ENCODE measurements at places on chromosomes 4 and X. TPM values are rescaled to one million over a fixed set of nuclear protein-coding genes. Genes with fewer than 3 reads are reported as not detected.

GRCh38 chr4:170497112-170497511 is 407.4 kb upstream of the AADAT start:
- no peaks in the 10 kb centered on the region for H3K4me1 ChIP-seq
- H3K27ac ChIP-seq, result no peak overlapping the region
- peak overlapping the region; percentile 19 for H3K4me3 ChIP-seq
- no peak for DNase-seq
- no peaks in the 10 kb centered on the region for H3K36me3 ChIP-seq

DNA sequence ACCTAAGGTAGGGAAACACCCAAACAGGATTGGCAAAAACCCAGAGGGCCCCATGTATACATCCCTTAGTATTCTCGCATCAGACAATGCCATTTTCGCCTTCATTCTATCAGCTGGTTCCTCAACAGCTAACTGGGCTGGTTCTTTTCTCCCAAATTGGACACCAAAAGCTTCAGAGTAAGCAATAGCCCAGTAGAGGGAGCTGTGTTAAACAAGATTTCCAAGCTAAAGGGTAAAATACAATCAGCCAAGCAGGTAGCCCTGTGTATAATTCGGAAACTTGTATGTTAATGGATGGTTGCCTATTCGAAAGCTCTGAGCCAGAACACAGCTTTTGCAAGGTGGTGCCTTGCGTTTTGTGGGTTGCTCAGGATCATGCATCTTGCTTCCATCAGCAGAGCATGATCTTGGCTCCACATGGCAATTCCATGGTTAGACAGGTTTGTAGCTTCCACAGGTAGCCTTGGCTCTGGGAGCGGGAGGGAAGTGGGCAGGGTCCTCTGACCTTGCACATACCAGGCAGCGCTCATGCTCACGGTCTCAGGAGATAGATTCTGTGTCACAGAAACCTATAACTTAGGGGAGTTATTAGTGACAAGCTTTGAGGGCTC is 115.2 kb upstream of the LNX1 start:
- DNase-seq, result peak; percentile 40
- H3K36me3 ChIP-seq, result no peaks in the 10 kb centered on the region
- no peak overlapping the region for H3K4me3 ChIP-seq
- H3K27ac ChIP-seq, result no peak overlapping the region

DNA sequence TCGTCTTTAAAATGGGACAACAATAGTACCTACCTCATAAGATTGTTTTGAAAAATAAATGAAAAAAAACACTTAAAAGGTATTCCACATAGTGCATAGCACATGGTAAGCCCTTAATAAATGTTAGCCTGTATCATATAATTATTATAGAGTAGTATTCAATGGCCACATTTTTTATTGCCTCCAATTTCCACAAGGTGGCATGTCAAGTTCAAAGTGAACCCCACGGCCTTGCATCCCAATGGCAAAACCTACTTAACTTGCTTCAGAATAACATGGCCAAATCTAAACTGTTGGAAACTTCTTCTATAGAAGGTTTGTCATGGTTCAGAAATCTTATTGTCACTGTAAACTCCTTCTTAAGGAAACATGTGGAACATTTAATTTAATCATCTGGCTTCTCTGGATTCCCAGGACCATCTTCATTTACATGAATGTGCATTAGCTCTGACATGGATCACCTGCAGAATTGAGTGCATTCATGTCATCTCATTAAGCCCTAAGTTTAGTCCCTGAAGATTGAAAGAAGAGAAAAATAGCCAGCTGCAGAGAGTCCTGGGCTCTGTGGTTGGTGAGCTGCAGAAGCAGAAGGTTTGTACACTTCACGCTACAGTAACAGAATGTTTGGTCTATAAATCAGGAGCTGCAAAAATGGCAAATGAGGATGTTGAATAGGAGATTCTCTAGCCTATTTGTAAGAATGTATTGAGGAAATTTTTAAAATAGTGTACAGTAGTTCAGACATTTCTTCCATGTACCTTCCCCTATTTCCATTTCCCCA is 61.0 kb downstream of the ANXA3 start:
- no peaks in the 10 kb centered on the region for H3K4me1 ChIP-seq
- no peak overlapping the region for H3K27ac ChIP-seq
- no peak for DNase-seq
- H3K27me3 ChIP-seq, result no peaks in the 10 kb centered on the region
- H3K4me3 ChIP-seq, result no peak overlapping the region

- H3K36me3 ChIP-seq, result no peaks in the 10 kb centered on the region
- no peak for DNase-seq
- no peak overlapping the region for H3K27ac ChIP-seq
- no peaks in the 10 kb centered on the region for H3K4me1 ChIP-seq
- H3K4me3 ChIP-seq, result no peak overlapping the region
Measured at GRCh38 chr4:120867506-120867905, 55.0 kb downstream of the PRDM5 start.

- H3K27me3 ChIP-seq, result no peaks in the 10 kb centered on the region
- no peak overlapping the region for H3K4me3 ChIP-seq
- H3K36me3 ChIP-seq, result no peaks in the 10 kb centered on the region
- no peak for DNase-seq
- no peak overlapping the region for H3K27ac ChIP-seq
Measured at GRCh38 chr4:7017446-7018048, 25.6 kb upstream of the TADA2B start.

DNA sequence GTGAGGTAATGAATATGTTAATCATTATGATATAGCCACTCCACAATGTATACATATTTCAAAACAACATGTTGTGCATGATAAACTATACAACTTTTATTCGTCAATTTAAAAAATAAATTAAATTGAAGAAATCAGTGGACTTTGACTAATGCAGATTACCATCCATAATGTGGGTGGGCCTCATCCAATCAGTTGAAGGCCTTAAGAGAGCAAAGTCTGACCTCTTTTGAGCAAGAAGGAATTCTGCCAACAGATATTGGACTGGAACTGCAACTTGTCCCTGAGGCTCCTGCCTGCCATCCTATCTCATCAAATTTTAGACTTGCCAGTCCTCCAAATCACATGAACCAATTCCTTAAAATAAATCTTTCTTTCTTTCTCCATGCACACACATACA is 57.4 kb upstream of the SLC16A2 start:
- no peaks in the 10 kb centered on the region for H3K36me3 ChIP-seq
- H3K4me3 ChIP-seq, result no peak overlapping the region
- H3K27ac ChIP-seq, result no peak overlapping the region
- DNase-seq, result no peak

DNA sequence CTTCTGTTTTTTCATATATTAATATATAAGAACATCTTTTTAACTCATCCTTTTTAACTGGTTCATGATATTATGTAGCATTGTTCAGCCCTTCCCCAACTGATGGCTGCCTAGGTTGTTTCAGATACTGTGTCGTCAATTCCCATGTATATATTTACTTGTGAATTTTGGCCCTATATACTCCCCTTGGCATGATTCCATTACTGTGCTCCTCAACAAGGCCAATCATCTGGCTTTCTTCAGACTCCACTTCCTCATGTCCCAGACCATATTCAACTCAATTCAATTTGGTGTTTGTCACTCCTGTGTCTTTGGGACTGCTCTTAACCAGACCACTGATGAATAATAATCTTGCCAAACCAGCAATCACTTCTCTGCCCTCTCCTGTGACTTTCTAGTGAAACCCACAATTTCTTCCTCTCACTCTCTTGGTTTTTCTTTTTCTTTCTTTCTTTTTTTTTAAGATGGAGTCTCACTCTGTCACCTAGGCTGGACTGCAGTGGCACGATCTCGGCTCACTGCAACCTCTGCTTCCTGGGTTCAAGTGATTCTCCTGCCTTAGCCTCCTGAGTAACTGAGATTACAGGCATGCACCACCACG is 2.7 kb upstream of the WDR45 start:
- no peaks in the 10 kb centered on the region for H3K27me3 ChIP-seq
- H3K27ac ChIP-seq, result no peak overlapping the region
- H3K4me1 ChIP-seq, result no peaks in the 10 kb centered on the region
- DNase-seq, result no peak
- no peak overlapping the region for H3K4me3 ChIP-seq

DNA sequence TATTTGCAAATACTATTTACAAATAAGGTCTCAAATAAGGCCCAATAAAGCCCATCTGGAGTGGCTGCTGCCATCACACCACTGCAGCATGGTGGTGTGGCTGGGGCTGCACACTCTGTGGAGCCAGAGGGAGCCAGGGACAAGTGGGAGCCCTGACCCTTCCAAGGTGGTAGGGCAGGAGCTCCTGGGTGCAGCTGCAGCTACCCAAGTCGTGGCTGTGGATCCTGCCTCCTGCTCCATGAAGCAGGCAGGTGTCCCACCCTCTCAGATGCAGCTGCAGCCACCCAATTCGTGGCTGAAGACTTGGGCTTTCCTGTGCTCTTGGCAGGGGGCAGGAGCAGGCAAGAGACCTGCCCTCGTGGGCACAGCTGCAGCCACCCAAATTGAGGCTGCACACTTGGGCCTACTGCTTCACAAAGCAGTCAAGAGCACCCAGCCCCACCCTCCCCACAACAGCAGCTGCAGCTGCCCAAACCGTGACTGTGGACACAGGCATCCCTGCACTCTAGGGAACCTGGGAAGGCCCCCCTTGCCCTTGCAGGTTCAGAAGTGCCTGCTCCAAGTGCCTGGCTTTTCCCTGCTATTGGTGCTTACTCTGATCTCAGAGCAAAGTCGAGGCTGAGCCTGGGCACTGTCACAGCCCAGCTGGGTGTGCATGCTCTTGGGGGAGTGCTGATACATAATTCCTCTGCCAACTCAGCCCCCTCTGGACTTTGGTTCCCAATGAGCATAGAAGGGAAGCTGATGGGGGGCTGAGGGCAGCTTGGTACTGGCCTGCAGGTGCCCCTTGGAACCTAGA is 614.8 kb downstream of the PCDH18 start:
- H3K4me3 ChIP-seq, result no peak overlapping the region
- no peaks in the 10 kb centered on the region for H3K27me3 ChIP-seq
- H3K27ac ChIP-seq, result no peak overlapping the region
- no peaks in the 10 kb centered on the region for H3K4me1 ChIP-seq

- no peak for DNase-seq
- no peaks in the 10 kb centered on the region for H3K4me1 ChIP-seq
- H3K4me3 ChIP-seq, result no peak overlapping the region
- H3K36me3 ChIP-seq, result no peaks in the 10 kb centered on the region
- no peaks in the 10 kb centered on the region for H3K27me3 ChIP-seq
- no peak overlapping the region for H3K27ac ChIP-seq
Measured at GRCh38 chr4:6316461-6317003, 46.9 kb downstream of the WFS1 start.

GRCh38 chrX:150421816-150422215 is 58.7 kb downstream of the MAMLD1 start:
- no peak overlapping the region for H3K4me3 ChIP-seq
- no peaks in the 10 kb centered on the region for H3K36me3 ChIP-seq
- peak; percentile 55 for DNase-seq
- H3K27ac ChIP-seq, result no peak overlapping the region

DNA sequence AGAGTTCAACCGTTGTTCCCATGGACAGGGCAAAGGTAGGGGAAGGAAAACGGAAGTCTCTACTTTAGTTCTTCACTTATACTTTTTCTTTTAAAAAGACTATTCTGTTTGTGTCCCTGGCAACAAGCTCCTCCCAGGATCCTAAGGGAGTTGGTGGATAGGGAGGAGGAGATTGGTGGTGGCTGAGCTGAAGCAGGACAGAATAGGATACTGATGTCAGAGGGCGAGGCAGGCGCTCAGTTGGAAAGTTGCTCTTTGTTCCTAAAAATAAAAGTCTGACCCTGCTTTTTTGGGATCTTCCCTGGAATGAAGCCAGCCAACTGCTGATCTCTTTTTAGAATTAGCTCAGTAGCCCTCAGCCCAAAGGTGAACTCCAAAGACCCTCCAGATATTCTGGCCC is 104.7 kb downstream of the MGST2 start:
- H3K4me1 ChIP-seq, result no peaks in the 10 kb centered on the region
- H3K27me3 ChIP-seq, result no peaks in the 10 kb centered on the region
- no peaks in the 10 kb centered on the region for H3K36me3 ChIP-seq
- H3K27ac ChIP-seq, result peak overlapping the region; percentile 48
- peak; percentile 61 for DNase-seq

DNA sequence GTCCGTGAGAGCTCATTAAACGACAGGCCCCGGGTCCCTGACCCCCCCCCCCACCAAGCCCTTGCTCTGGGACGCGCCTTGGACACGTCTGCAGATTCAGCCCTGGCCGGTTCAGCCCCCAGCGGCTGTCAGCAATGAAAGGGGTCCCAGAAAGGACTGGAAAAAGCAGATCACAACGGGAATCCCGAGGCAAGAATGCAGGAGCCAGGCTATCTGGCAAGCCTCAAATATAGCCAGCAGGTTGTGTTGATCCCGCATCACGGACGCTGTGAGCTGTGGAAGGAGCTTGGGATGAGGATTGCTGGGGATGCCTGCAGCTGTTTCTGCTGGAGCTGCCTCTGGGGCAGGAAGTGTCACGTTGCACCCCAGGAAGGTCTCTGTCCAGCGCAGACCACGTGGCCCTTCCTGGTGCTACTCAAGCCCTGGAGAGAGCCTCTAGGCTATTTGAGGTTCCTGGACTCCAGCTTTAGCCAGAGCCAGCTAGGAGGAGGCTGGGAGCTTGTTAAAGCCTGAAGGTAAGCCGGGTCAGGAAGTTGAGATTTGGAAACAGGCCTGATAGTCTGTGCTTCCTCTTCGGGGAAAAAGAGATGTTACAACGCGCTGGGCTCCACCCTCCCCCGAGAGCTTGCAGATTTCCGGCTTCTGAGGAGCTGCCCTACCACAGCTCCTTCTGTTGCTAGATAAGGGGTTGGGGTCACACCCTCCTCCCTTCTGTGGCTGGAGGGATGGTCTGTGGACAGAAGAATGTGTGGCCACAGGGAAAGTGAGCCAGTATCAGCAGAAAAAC is 19.3 kb upstream of the CSF2RA start:
- DNase-seq, result peak; percentile 15
- no peaks in the 10 kb centered on the region for H3K27me3 ChIP-seq
- H3K36me3 ChIP-seq, result no peaks in the 10 kb centered on the region
- H3K4me3 ChIP-seq, result no peak overlapping the region
- no peaks in the 10 kb centered on the region for H3K4me1 ChIP-seq

DNA sequence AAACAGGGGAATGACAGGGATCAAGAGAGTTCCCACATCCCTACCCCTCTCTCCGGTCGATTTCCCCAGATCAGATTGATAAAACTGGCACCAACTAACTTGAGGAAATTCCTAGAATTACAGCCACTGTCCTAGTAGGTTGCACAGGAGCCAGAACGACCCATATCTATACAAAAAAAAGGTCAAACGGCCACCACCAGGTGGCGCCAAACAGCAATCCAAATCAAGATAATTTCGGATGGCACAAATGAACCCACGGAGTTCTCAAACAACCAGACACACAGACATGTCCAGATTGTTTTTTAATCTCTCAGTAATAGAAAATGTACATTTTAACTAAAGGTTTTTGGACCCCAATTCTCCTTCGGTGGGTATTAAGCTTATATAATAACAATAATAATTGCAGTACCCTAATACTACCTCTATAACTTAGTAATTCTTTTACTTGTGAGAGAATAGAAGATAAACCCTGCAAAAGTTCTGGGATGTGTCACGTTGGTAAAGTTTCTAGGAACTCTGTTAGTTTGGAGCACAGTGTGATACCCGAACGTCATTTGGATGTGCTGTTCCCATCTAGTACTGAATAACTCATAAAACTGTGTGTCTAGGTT is 212.6 kb downstream of the SPOCK3 start:
- no peak overlapping the region for H3K27ac ChIP-seq
- H3K4me3 ChIP-seq, result no peak overlapping the region
- H3K27me3 ChIP-seq, result no peaks in the 10 kb centered on the region
- no peaks in the 10 kb centered on the region for H3K36me3 ChIP-seq
- H3K4me1 ChIP-seq, result no peaks in the 10 kb centered on the region

TREX2 gene
- total RNA-seq, result not detected

SPANXA1 gene
- total RNA-seq, result not detected

ENPP6 gene
- not detected for total RNA-seq

P2RY10 gene
- not detected for total RNA-seq

MAGEA11 gene
- total RNA-seq, result not detected

BGN gene
- 36.8 TPM for total RNA-seq
